ENCODE measurements at places on chromosomes 11 and 22.
A peak's percentile ranks its signal among the peaks of the same experiment; 100 is the strongest.

GRCh38 chr22:37163575-37164504 lies 14.1 kb upstream of the IL2RB start:
- no peak for DNase-seq

GRCh38 chr11:12414611-12415010 lies 37.2 kb downstream of the PARVA start:
- no peak for DNase-seq

DNA sequence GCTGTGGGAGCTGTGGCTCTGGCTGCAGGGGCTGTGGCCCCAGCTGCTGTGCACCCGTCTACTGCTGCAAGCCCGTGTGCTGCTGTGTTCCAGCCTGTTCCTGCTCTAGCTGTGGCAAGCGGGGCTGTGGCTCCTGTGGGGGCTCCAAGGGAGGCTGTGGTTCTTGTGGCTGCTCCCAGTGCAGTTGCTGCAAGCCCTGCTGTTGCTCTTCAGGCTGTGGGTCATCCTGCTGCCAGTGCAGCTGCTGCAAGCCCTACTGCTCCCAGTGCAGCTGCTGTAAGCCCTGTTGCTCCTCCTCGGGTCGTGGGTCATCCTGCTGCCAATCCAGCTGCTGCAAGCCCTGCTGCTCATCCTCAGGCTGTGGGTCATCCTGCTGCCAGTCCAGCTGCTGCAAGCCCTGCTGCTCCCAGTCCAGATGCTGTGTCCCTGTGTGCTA lies 514 bp downstream of the KRTAP5-9 start:
- DNase-seq = no peak

- no peak for DNase-seq
These were observed 394.5 kb upstream of the KIRREL3 start for GRCh38 chr11:127395034-127395433.

DNA sequence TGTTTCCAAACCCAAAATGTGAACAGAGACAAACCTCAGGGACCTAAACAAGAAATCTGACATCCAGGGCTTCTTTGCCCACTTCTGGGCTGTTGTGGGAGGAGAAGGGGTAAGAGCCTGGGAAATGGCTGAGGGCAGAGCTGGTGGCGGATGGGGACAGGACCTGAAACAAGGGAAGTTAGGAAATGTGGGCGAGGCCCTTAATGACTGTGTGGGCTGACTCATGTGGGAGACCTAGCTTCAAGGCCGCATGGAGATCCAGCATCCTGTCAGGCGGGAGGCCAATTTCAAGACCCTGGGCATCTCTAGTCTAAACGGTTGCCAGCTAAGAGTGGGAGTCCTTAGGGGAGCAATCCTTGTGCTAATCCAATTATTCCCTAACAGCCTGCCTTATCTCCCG lies 2.1 kb upstream of the OAF start:
- no peak for DNase-seq

GRCh38 chr11:70297341-70297740 lies 26.9 kb downstream of the PPFIA1 start:
- no peak for DNase-seq

GRCh38 chr11:104089481-104089880 lies 53.0 kb downstream of the DDI1 start:
- no peak for DNase-seq

DNA sequence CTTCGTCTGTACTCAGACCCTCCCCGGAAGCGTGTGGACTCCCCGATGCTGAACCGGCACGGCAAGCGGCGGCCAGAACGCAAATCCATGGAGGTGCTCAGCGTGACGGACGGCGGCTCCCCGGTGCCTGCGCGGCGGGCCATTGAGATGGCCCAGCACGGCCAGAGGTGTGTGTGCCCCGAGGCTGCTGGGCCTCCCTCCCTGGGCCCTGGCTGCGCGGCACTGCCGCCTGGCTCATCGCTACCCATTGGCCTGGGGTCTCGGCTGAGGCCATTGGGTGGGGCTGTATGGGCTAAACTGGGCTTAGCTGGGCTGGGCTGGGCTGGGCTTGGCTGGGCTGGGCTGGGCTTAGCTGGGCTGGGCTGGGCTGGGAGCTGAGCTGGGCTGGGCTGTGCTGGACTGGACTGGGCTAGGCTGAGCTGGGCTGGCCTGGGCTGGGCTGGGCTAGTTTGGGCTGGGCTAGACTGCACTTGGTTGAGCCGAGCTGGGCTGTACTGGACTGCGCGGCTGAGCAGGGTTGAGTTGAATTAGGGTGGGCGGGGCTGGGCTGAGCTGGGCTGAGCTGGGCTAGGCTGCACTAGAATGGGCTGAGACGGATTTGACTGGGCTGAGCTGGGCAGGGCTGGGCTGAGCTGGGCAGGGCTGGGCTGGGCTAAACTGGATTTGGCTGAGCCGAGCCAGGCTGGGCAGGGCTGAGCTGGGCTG lies 40.7 kb downstream of the MOB2 start:
- DNase-seq = peak; percentile 84

- no peak for DNase-seq
These were observed 397.6 kb downstream of the BUD13 start for GRCh38 chr11:116375221-116375620.

GRCh38 chr22:20243537-20244249 lies 24.4 kb downstream of the RTN4R start:
- DNase-seq = peak; percentile 42
